ENCODE measurements at places on chromosomes 5 and 9.

DNA sequence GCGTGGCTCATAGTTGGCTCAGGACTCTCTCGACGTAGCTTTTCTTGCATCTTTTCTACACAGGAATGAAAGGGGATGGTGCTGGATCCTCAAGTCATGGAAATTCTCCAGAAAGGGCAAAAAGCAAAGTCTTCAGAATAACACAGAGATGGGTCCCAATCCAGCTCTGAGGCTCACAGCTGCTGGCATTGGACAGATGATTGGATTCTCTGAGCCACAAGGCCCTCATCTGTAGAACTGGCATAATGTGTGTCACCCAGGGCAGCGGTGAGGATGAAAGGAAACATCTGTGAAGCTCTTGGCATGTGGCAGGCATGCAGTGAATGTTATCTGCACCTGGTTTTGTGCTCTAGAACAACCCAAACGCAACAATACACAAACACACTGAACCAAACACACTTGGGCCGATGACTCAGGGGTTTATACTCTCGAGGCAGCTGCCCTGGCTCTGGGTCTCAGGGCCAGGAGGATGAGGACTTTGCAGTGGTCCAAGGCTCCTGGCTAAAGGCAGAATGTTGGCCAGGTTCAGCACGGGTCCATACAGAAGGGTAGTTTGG lies 64.0 kb upstream of the UBTD2 start:
- DNase-seq, result no peak

DNA sequence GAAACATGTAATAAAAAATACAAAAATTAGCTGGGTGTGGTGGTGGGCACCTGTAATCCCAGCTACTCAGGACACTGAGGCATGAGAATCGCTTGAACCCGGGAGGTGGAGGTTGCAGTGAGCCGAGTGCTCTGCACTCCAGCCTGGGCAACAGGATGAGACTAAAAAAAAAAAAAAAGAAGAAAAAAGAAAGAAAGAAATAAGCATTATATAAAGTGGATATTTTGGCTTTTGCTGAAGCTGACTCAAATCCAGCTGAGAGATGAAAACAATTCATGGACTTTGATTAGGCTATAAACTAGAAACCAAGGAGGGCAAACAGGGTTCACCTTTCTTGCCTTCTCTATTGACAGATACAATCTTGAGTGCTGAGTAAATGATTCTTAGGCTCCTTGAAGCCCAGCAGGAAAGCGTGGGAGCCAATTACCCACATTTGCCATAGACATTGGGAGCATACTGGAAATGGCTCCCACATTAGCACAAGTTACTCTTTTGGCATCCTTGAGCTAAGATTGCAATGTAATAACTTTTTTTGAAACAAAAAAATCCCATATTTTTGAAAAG lies 2.4 kb upstream of the BTF3 start:
- DNase-seq, result no peak

GRCh38 chr9:70506159-70506558 lies 91.7 kb upstream of the KLF9 start:
- no peak for DNase-seq

GRCh38 chr5:147388184-147389108 lies 121.4 kb downstream of the DPYSL3 start:
- DNase-seq, result no peak

DNA sequence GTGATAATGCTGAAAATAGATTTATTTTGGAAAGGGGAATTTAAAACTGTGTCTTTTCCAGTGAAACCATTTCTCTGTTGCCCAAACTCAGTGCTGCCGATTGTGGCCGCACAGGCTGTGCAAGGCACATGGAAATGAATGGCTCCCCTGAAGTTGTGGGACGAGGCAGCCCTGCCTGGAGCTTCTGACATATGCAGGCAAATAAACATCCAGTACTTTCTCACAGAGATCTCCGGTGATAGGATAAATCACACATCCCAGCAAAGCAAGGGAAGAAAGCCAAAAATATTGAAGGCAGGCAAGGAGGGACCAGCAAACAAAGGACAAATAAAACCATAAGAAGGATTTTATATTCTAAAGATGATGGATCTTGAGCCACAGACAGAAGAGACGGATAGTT lies 464.5 kb downstream of the MTRR start:
- DNase-seq, result no peak

GRCh38 chr5:31671339-31671741 lies 32.4 kb downstream of the PDZD2 start:
- DNase-seq, result no peak

- DNase-seq, result no peak
Observed at GRCh38 chr9:107316795-107317661, 33.9 kb downstream of the RAD23B start.

- no peak for DNase-seq
Observed at GRCh38 chr5:83387041-83387440, 84.5 kb upstream of the VCAN start.

DNA sequence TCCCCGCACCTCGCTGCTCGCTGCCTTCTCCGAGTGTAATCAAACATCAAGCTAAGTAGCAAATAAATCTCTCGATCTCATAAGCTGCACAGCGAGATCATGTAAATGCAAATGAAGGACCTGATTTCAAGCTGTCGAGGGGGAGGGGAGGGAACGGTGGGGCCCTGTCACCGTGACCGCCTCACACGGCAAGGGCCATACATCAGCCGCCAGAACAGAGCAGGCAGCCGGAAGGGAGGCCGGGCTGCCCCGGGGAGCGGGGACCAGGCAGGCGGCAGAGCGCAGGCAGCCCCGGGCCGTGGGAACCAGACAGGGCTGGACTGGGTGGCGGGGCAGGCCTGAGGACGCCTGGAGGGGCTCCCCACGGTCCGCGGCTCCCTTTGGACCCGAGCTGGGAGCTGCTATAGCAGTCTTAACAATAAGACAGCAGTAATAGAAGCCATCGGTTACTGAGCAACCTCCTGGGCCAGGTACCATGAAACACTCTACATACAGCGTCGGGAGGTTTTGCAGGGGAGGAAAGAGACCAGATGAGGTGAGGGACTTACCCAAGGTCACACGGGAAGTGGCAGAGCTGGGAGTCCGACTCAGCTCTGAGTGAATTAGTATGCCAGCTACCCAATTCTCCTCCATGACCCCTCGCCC lies 76.8 kb downstream of the CFAP77 start:
- no peak for DNase-seq

DNA sequence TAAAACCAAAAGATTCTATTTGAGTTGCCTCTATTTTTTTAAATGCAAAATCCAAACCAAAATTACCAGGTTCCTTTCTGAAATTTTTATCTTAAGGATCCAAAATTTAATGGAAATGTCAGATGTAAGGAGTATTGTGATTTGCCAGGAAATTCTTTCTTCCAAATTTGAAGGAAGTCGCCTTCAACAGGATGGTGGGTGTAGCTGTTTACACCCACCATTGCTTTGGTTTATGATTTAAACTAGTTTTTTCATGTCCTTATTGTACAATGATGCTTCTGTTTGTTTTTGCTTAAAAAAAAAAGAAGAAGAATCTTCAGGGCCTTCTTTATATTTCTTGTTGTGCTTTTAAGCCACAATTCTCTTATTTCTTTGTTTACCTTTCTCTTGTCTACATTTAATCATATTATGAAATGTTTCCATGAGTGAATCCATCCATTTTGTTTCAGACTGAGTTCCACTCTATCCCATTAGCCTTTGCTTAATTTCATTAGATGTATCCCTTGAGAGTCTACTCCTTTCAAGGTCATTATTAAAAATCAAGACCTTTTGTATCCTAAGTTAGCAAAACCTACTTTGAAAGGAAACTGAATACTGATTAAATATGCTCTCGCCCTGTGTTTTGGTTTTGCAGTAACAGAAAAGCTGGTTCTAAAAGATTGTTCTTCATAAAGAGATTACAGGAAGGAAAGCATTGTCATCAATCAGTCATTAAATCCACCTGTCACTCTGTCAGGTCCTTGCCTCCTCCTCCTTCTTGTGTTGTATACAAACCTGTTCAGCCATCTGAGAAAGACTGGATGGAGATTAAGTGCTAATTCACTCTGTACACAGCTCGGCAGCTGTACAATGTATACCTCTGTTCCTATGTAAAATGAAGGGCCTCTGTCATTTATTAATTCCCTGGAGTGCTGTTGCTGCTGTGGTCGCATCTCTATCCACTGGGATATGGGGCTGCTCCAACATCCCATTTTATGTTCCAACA lies 45.5 kb upstream of the SLC2A8 start:
- DNase-seq, result no peak

DNA sequence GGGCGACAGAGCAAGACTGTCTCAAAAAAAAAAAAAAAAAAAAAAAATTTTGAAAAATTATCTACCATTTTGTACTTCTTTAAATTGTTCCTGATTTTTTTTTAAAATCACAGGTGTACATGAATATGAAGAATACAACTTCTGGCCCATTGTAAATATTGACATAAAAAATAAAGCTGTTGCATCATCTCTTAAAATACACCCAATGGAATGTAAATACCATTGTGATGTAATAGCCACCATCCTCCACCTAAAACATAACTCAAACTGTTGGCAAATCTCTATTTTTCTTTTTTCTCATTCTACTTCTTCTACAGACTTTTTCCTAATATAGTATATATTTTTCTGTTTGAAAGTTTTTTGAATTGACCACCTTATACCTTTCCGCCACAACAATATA lies 61.0 kb upstream of the TEX48 start:
- DNase-seq, result no peak

DNA sequence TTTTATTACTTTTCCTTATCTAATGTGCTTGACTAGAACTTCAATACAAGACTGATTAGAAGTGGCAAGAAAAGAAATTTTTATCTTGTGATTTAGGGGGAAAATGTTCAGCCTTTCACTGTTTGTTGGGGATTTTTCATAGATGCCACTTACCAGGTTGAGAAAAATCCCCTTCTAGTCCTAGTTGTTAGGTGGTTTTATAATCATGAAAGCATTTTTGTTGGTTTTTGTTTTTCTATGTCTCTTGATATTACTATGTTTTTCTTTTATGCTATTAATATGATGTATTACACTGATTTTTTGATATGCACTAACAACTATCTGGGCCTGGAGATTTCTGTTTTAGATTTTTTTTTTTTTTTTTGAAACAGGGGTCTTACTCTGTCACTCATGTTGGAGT lies 134.0 kb downstream of the PARP8 start:
- no peak for DNase-seq

GRCh38 chr9:80447876-80448275 lies 876.1 kb downstream of the TLE4 start:
- DNase-seq, result no peak

GRCh38 chr9:89425921-89426383 lies 72.0 kb downstream of the SEMA4D start:
- no peak for DNase-seq

DNA sequence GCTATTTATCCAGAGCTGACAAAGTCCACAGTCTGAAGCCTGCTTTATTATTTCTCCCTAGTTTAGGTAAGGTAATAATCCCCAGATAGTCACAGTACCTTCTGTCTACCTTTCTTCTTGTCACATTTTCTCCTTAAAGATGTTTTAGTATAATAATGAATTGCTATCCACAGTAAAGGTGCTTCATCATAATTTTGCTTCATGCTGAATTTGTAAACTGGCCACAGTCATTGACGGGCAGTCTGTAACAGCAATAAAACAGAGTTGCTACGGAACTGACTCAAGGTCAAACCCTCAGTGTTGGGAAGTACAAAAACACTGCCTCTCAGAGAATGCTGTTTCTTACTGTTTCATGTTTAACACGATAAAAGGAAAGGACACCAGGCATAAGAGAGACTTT lies 195.7 kb downstream of the ZNF608 start:
- no peak for DNase-seq

- no peak for DNase-seq
Observed at GRCh38 chr5:1262381-1262780, 32.5 kb downstream of the TERT start.

- DNase-seq, result peak; percentile 79
Observed at GRCh38 chr5:62650197-62650596, 71.6 kb downstream of the LRRC70 start.

GRCh38 chr9:277601-278295 lies 63.1 kb downstream of the DOCK8 start:
- no peak for DNase-seq

GRCh38 chr5:124519396-124519795 lies 227.0 kb downstream of the ZNF608 start:
- DNase-seq, result peak; percentile 56

DNA sequence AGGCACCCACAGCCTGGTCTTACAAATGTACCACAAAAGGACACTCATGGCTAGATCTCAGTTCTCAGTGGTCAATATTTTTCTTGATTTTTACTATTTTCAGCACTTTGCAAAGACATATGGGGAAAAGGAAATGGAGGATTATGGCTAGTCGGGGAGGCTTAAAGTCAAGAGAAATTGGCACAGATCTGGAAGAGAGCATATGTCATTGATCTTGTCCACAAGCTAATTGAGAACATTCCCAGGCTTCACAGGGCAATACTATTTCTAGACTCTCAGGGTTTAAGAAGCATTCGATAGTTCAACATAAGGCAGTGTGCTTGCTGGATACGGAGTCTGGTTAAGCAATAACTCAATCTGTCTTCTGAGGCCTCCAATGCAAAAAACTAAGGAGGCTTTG lies 285.8 kb downstream of the ZNF608 start:
- DNase-seq, result no peak

DNA sequence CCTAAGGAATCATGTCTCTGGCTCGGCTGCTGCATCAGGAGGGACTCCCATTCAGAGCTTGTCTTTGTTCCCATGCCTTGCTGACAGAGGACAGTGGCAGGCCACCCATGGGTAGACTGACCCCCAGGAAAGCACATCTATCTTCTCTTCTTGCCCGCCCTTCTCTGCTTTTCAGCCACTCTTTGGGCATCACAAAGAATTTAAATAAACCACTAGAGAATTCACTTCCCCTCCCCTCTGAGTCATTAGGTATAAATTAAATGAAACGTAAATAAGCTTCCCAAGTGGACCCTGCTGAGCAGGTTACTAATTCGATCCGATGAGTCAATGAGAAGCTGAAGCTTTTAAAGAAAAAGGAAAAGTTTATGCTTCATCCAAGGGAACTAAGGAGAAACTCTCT lies 97.0 kb downstream of the DRD1 start:
- DNase-seq, result no peak

DNA sequence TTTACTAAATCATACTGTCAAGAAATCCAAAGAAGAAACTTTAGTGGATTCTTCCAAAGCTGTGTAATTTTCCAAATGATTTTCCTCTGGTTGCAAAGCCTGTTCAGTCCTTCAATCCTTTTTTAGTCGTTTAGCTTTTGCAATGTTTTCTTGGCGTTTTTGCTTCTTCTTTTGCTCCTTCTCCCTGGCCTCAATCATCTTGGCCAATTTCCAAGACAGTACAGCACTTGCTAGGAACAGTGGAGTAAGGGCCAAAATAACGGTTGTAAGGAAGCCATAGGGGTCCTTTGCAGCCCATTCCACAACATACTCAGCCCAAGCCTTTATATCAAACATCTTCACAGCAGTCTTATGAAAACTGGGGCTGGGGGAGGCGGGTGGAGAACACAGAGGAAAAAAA lies 2.4 kb downstream of the SMIM15 start:
- DNase-seq, result no peak

- DNase-seq, result peak; percentile 6
Observed at GRCh38 chr5:151750121-151750520, 8.3 kb downstream of the ATOX1 start.

All from islet precursor cell (in vitro differentiated cells).